ENCODE measurements at places on chromosomes 4 and X.

DNA sequence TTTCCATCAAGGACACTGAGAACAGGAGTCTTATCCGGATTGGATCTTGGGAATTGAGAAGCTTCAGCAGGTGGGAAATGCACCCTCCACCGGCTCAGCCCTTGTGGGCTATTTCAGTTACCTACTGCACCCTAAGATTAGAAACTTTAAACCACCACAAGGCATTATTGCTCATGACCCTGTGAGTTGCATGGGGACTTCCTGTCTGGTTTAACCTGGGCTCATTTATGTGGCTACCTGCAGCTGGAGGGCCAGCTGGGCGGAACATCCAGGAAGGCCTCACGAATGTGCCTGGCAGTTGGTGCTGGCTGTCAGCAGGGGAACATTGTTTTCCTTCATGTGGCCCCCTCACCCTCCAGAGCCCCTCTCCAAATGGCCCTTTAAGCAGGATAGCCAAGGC lies 164.1 kb downstream of the DEFB131A start:
- DNase-seq, result no peak

- DNase-seq, result no peak
These were observed 79.7 kb downstream of the BTC start for GRCh38 chr4:74714611-74715130.

DNA sequence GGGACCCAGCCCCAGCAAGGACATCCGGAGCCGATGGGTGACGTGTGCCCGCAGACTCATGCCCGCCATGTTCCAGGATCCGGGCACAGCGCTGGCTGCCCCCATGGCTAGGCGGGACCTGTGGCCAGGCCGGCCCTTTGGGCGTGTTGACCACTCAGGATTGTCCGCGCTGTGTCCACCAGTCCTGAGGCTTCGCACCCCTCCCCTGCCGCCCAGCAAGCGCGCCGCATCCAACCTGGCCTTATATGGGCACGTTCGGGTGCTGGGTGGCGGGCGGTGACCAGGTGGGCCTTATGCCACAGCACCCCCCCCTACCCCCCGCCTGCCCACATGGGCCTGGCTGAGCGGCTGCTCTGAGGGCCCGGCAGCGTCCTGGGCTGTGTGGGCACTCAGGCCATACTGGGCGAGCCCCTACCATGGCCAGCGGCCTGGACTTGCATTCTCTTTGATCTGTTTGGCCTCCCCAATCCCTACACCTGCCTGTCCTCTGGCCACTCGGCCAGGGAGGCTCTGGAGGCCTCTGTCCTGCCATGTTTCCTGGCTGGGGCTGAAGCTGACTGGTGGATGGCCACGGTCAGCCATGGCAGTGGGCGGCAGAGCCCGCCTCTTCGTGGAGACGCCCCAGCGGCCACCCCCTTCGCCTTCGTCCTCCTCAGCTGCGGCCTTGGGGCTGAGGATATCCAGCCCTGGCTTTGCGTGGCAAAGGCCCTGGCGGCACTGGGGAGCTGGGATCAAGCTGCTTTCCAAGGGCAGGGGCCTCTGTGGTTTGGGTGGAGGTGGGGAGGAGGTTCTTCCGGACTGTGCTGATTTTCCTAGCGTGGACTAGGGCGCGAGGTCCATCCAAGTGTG lies 2.0 kb downstream of the FGFRL1 start:
- no peak for DNase-seq

DNA sequence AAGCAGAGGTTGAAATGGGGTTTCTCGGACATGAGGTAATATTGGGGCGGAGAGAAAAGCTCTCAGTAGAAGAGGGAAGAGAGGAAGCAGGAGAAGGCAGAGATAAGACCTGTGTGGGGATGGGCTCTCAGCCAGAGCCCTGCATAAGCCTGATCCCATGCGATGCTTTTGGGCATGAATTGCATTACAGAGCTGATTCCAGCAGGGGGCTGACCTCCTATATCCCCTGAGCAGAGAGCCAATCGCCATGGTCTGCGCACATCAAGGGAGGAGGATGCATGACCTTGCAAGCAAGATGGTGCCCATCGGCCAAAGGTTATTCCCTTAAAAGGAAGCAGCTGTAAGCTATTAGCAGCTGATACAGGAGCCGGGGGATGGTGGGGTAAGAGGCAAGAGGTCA lies 7.6 kb downstream of the ANOS1 start:
- DNase-seq, result no peak

- DNase-seq, result no peak
These were observed 188.0 kb upstream of the PACRGL start for GRCh38 chr4:20512033-20512792.

DNA sequence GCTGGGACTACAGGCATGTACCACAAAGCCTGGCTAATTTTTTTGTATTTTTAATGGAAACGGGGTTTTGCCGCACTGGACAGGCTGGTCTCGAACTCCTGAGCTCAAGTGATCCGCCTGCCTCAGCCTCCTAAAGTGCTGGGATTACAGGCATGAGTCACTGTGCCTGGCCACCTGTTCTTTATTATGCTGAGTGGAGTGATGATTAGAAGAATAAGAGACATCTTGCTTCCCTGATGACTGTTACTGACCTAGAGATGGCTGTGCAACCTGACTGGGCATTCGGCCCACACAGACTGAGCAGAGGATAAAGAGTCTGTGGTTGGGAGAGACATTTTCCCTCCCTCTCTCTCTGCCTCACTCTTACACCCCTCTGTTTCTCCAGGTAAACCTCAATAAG lies 56.7 kb downstream of the SPINK2 start:
- DNase-seq, result no peak

DNA sequence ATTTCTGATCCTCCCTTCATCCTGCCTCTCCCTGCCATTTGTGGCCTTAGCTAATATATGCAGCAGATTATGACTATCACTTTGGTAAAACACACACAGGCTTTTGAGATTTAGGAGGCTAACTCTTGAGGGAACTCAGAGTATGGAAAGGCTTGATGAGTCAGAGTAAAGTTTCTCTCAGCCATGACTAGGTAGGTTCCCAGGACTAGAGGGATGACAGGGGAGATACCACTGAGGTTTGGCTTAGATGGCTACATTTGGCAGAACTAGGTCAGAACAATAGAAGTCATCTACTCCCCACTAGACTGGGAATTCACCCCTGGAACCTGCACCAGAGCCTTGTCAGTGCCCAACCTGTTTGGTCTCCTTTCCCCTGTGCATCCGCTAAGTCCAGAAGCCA lies 585.7 kb downstream of the TLL1 start:
- DNase-seq, result peak; percentile 15

DNA sequence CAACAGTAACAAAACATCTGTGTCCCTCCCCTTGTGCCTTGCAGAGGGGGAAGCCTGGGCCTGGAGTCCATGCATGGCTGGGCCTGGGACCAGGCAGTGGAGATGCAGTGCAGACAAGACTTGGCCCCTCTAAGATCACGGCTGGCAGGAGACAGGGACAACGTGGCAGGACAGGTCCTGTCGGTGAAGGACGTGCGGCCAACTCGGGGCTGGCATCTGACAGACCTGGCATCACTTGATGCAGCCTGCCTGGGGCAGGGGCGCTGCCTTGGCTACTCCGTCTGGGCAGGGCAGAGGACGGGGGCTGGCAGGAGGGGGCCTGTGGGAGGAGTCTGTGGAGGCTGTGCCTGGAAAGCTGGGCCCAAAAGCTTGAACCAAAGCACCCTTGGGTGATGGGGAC lies 112.1 kb downstream of the CPZ start:
- DNase-seq, result no peak

DNA sequence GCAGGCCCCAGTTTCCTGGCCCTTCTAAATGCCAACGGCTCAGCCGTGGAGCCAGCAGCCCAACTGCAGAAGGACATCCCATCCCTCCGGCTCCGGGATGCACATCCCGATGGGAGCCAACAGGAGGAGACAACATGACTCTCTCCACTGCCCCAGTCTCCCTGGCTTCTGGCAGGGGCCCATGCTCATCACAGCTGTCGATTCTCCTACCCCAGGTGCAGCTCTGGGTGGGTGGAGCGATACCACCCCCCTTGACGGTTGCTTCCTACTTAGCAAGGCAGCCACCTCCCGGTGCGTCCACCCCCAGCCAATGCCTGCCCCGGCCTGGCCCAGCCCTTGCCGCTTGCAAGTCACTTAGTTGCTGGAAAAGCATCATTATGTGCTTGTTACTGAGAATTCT lies 19.5 kb downstream of the ZNF275 start:
- no peak for DNase-seq

GRCh38 chr4:108877821-108878220 lies 115.0 kb upstream of the ETNPPL start:
- no peak for DNase-seq

GRCh38 chrX:137194164-137194563 lies 160.4 kb upstream of the GPR101 start:
- no peak for DNase-seq

GRCh38 chrX:104435249-104435648 lies 130.8 kb upstream of the IL1RAPL2 start:
- no peak for DNase-seq

- DNase-seq, result no peak
These were observed 58.3 kb downstream of the LEF1 start for GRCh38 chr4:108110450-108110849.

GRCh38 chr4:87570290-87570805 lies 38.0 kb upstream of the DSPP start:
- DNase-seq, result no peak

GRCh38 chr4:180314972-180315371 lies 1928.2 kb upstream of the TENM3 start:
- DNase-seq, result no peak

- DNase-seq, result no peak
These were observed 679.3 kb downstream of the FAT4 start for GRCh38 chr4:125994024-125994423.

DNA sequence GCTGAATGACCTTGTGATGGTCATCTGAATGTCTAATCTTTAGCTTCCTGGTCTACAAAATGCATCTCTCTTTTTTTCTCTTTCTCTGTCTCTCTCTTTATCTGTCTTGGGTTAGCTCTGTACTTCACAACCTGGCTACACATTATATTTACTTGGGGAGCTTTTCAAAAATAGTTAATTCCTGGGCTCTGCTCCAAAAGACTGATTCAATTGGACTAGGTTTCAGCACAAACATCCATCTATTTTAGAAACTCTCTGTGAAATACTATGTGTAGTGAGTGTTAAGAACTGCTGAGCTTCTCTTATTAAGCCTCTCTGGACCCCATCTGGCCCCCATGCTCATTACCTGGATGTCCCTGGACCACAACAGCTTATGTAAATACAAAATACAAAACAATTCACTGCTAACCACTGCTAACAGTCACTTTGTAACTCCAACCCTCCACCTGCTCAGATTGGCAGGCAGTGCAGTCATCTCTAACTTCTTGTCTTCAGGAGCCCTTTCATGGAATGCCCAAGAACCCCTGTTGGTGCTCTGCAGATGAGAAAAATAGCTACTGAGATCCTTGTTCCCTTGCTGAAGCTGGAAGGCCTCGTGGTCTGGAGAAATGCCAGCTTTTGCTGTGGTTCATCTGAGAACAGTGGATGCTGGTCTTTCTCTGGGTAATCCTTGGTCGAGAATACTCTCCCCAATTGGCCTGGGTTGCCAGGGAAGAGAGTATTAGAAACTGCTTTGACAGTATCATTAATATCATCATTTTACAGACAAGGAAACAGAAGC lies 14.8 kb upstream of the BOD1L1 start:
- DNase-seq, result no peak

DNA sequence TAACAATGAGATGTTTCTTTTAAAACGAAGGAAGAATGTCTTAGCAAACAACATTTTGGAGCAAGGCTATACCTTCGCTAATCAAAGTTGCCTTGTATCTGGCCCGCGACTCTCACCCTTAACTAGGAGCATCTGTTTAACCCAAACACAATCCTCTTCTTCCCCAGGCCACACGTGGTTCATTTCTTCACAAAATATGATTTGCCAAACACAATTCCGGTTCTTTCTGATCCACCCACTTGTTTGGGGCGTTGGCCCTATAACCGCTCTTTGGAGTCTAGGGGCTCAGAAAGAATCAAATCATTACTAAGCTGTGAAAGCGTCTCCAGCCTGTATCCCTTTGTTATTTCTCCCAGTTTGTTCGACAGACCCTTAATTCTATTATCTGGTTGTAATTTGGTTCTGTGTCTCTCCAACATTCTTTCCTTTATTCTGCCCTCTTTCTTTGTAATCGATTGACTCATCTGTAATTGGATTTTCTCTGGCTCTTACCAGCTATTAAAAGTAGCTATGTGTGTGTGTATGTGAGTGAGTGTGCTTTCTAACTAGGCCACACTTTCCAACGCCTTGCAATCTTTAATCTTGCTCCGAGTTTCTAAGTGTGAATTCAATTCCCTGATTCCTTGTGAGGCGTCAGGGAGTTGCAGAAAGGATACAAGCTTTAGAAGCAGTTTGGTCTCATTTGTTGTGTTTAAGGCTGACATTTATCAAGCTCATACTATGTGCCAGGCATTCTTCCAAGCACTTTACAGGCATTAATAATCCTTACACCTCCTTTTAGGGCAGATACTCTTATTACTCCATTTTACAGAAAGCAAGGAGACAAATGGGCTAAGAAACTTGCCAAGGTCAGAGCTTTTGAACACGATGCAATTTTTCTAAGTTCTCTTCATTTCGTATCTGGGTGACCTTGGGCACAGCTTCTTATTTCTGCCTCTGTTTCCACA lies 138.6 kb upstream of the CPEB2 start:
- no peak for DNase-seq

DNA sequence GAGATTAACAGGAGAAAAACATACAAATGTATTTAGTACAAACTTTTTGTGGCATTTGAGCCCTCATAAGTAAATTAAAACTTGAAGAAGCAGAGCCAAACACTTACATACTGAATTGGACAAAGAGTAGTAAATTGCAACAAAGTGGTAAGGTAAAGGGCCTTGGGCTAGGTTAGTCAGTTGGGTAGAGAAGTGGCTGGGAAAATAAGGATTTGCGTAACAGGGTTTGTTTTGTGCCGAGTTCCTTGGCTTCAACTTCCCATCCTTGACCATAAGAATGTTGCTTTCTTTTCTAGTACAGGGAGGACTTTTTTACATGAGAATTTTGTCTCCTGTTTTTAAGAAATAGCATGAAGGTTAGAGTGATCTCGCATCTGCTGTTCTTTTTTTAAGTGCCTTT lies 33.3 kb upstream of the DSPP start:
- DNase-seq, result no peak

DNA sequence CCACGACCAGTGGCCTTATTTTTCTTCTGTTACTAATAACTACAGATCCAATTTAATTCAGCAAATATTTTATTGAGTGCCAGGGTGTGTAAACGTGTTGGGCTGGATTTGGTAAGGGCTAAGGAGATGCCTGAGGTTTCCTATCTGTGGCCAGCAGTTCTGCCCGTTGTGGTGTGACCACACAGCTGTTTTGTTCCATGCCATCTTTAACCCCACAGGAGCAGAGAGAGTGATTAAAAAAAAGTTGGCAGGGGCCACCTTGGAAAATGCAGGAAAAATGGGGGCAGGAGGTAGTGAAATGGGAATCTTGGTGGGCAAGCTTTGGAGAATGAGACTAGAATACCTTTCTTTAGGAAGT lies 1.1 kb downstream of the PLAC8 start:
- DNase-seq, result no peak

- no peak for DNase-seq
These were observed 58.6 kb upstream of the CAMK2D start for GRCh38 chr4:113820108-113820507.

DNA sequence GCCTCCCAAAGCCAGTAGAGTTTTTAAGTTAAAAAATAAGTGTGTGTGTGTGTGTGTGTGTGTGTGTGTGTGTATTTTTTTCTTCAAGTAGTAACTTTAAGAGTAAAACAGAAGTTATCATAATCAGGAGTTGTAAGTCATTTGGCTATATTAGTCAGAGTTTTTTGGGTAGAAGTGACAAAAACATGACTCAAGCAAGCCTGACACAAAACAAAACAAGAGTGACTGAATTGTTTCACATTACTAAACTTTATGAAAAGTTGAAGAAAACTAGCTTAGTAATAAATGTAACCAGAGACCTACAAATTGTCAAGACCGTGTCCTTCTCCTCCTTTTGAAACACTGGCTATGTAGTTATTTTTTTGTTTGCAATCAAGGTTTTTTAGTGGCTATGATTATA lies 738.0 kb upstream of the PITX2 start:
- DNase-seq, result no peak

Data from non-pigmented ciliary epithelial cell (primary cell).